Bladder microvascular endothelial cell (primary cell): ENCODE measurements at places on chromosomes 1 and 21. TPM values are rescaled to one million over a fixed set of nuclear protein-coding genes. Genes with fewer than 3 reads are reported as not detected.

B4GALT3 gene
- 16.0 and 29.8 TPM in 2 replicates for total RNA-seq

S100A3 gene
- 0.50 and 3.1 TPM in 2 replicates for total RNA-seq

GPR52 gene
- total RNA-seq, result 0.16 and 1.9 TPM in 2 replicates

KIF21B gene
- total RNA-seq, result 1.3 and 3.8 TPM in 2 replicates

SPATA6 gene
- total RNA-seq, result 1.6 TPM in 2 replicates

CR2 gene
- total RNA-seq, result not detected in 2 replicates

ADGRL4 gene
- 231 and 282 TPM in 2 replicates for total RNA-seq

C1QA gene
- not detected in 2 replicates for total RNA-seq

LCE2B gene
- total RNA-seq, result not detected in 2 replicates

GALNT2 gene
- 26.6 and 64.4 TPM in 2 replicates for total RNA-seq

ARMH1 gene
- 0.16 and 0.25 TPM in 2 replicates for total RNA-seq

LCE3E gene
- not detected in 2 replicates for total RNA-seq

FLG gene
- total RNA-seq, result not detected in 2 replicates

SPATA17 gene
- 0.06 TPM in 1 of 2 replicates, not detected in the other for total RNA-seq

PLPPR4 gene
- total RNA-seq, result 0.25 and 0.65 TPM in 2 replicates

PLPP3 gene
- total RNA-seq, result 11.5 and 35.7 TPM in 2 replicates

PCAT6 gene
- total RNA-seq, result not detected in 2 replicates

TEX38 gene
- not detected in 2 replicates for total RNA-seq

TRIM45 gene
- total RNA-seq, result 0.65 and 1.3 TPM in 2 replicates

SLC16A4 gene
- 0.38 and 0.65 TPM in 2 replicates for total RNA-seq

LCK gene
- total RNA-seq, result 0.16 TPM in 1 of 2 replicates, not detected in the other

FALEC gene
- not detected in 2 replicates for total RNA-seq

FCRL4 gene
- not detected in 2 replicates for total RNA-seq

KCNK1 gene
- 0.32 TPM in 1 of 2 replicates, not detected in the other for total RNA-seq

GJB3 gene
- not detected in 2 replicates for total RNA-seq

SLAMF8 gene
- not detected in 2 replicates for total RNA-seq

CAMSAP2 gene
- total RNA-seq, result 15.7 and 54.7 TPM in 2 replicates

PAX7 gene
- not detected in 2 replicates for total RNA-seq

RHCE gene
- 0.65 and 2.0 TPM in 2 replicates for total RNA-seq

ACTN2 gene
- 0.06 TPM in 1 of 2 replicates, not detected in the other for total RNA-seq

AGT gene
- total RNA-seq, result not detected in 2 replicates

TMPRSS15 gene
- not detected in 2 replicates for total RNA-seq

KCNA3 gene
- not detected in 2 replicates for total RNA-seq

TSEN15 gene
- 17.3 and 28.4 TPM in 2 replicates for total RNA-seq

LCE2C gene
- total RNA-seq, result not detected in 2 replicates

EXO1 gene
- total RNA-seq, result 7.6 and 9.4 TPM in 2 replicates

VCAM1 gene
- 4.5 and 84.6 TPM in 2 replicates for total RNA-seq

B4GALT2 gene
- 42.6 and 49.8 TPM in 2 replicates for total RNA-seq

TLCD4 gene
- total RNA-seq, result 0.13 and 0.16 TPM in 2 replicates

RHBDL2 gene
- total RNA-seq, result 0.16 and 0.63 TPM in 2 replicates

IGFN1 gene
- under 0.01 TPM in 1 of 2 replicates, not detected in the other for total RNA-seq

MEX3A gene
- 2.4 and 12.2 TPM in 2 replicates for total RNA-seq

SPRR4 gene
- not detected in 2 replicates for total RNA-seq

HPDL gene
- total RNA-seq, result 1.4 and 1.5 TPM in 2 replicates

CELA3A gene
- not detected in 2 replicates for total RNA-seq

PLA2G2F gene
- not detected in 2 replicates for total RNA-seq

NR0B2 gene
- not detected in 2 replicates for total RNA-seq
